Ascending aorta (tissue), 2 donors: ENCODE measurements at places on chromosomes 7 and 10.

DNA sequence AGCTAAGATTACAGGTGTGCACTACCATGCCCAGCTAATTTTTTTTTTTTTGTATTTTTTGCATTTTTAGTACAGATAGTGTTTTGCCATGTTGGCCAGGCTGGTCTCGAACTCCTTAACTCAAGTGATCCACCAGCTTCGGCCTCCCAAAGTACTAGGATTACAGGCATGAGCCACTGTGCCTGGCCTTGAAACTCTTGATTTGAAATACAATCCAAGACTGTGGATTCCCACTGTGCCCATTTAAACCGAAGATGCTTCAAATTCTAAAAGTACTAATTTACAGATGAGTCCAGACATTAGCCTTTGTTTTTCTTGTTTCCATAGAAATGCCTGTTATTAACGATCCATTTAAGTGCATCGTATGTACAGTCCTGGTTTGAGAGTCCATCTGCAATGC is 130.9 kb downstream of the CACNA2D1 start:
- H3K4me3 ChIP-seq: no peak overlapping the region
- H3K36me3 ChIP-seq: no peaks in the 10 kb centered on the region
- no peaks in the 10 kb centered on the region for H3K27me3 ChIP-seq
- no peak overlapping the region for H3K27ac ChIP-seq
- no peaks in the 10 kb centered on the region for H3K4me1 ChIP-seq

GRCh38 chr7:140889645-140890044 is 35.1 kb downstream of the BRAF start:
- no peaks in the 10 kb centered on the region for H3K36me3 ChIP-seq
- no peak overlapping the region for H3K27ac ChIP-seq
- H3K4me1 ChIP-seq: no peaks in the 10 kb centered on the region
- DNase-seq: no peak
- no peak overlapping the region for H3K4me3 ChIP-seq
- H3K27me3 ChIP-seq: no peaks in the 10 kb centered on the region

DNA sequence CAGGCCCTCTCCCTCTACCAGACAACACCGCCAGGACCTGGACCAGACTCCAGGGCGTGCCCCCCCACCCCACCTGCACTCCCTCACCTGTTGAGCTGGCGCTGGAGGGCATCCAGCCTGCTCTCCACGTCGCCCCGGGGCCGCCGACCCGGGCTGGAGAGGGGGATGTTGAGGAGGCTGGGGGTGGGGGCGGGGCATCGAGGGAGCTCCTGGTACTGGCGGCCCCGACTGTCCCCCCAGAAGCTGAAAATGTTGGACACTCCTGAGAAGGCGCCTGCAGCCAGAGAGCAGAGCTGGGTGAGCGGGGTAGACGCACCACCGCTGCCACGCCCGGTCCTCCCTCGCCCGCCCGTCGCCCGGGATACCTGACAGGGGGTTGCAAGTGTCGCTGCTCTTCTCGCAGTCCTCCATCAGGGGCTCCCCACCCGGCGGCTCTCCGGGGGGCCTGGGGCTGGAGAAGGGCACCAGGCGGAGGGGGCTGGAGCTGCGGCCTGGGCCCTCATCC is 30.8 kb downstream of the KCNH2 start:
- no peaks in the 10 kb centered on the region for H3K4me1 ChIP-seq
- H3K27ac ChIP-seq: no peak overlapping the region
- peaks cover 3% of the 10 kb centered on the region for H3K27me3 ChIP-seq

DNA sequence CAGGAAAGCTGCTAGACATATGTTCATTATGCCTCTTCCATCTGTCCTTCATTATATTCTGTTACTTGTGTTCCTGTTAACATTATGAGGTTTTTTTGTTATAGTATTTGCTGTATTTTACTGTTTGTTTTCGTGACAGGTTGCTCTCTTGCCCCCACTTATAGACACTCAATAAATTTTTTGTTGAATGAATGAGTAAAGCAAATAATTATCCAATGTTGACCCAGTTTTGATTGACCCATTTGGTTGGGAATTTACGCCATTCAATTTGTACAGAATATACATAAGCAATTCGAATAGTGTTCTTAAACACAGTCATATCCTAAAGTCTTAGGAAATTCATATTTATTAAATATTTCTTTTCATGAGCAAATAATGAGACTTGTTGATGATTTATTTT is 11.8 kb downstream of the CCSER2 start:
- DNase-seq: no peak
- no peak overlapping the region for H3K4me3 ChIP-seq
- H3K27me3 ChIP-seq: no peaks in the 10 kb centered on the region
- H3K36me3 ChIP-seq: no peaks in the 10 kb centered on the region
- H3K27ac ChIP-seq: no peak overlapping the region

DNA sequence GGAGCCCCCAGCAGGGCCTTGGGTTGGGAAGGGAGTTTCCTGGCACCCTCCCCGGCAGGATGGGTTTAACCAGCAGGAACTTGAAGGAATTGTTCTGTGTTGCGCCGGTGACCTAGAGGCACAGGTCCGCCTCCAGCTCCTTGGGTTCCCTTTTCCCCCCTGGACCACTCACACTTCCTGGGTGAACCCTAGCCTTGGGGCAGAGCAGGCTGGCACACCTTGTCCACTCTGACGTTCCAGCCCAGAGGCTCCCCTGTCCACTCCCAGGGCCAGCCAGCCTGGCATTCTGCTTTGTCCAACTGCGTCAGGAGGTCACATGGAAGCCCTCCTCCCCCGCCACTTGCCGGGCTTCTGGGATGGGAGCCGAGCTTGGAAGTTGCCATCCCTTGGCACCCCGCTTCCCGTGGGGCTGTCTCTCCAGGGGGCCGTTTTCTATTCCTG is 25.8 kb downstream of the TMEM120A start:
- H3K4me1 ChIP-seq: peaks cover 32% of the 10 kb centered on the region
- H3K36me3 ChIP-seq: peaks cover 4% of the 10 kb centered on the region
- peak overlapping the region; percentile 92 for H3K27ac ChIP-seq
- no peak for DNase-seq
- H3K27me3 ChIP-seq: no peaks in the 10 kb centered on the region
- no peak overlapping the region for H3K4me3 ChIP-seq

DNA sequence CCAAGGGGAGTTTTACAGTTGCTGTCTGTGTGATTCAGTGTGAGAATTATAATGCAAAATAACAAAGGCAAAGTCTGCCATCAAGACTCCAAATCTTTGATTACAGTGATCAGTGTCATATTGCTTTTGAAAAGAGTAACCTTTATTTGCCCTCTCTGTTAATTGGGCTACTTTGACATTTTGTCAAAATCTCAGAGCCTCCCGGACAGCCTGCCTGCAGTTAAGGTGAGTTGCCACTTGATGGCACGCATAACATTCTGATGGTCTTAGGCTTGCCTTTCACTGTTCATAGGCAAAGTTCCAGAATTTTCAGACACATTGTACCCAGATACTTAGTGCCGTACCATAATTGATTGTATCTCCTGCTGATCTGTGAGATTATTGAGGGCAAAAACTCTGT is 253.5 kb downstream of the ABCA13 start:
- no peak overlapping the region for H3K4me3 ChIP-seq
- H3K27ac ChIP-seq: no peak overlapping the region
- no peaks in the 10 kb centered on the region for H3K4me1 ChIP-seq
- DNase-seq: no peak
- no peaks in the 10 kb centered on the region for H3K36me3 ChIP-seq
- H3K27me3 ChIP-seq: no peaks in the 10 kb centered on the region

DNA sequence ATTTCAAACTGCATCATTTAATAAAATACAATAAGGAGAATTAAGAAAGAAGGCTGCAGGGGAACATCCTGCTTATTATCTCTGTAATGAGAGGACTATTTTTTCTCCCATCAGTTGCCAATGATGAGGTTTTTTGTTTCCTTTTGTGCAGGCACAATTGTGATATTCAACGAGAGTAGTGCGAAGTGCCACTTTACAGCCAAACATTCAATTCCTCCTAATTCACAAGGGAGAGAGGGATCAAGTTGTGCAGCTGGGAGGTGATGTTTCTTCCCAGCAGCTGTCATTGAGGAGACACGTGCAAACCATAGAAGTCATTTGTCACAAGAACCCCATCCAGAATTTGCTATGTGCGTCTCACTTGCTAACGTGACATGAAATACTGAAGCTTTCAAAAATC is 81.6 kb upstream of the ICA1 start:
- H3K27ac ChIP-seq: no peak overlapping the region
- H3K4me1 ChIP-seq: no peaks in the 10 kb centered on the region
- no peaks in the 10 kb centered on the region for H3K27me3 ChIP-seq
- DNase-seq: no peak
- no peaks in the 10 kb centered on the region for H3K36me3 ChIP-seq

- no peak overlapping the region for H3K27ac ChIP-seq
- H3K4me3 ChIP-seq: peak overlapping the region; percentile 41
- H3K36me3 ChIP-seq: no peaks in the 10 kb centered on the region
- peaks cover 27% of the 10 kb centered on the region for H3K4me1 ChIP-seq
- DNase-seq: no peak
These were observed 79.9 kb upstream of the EN2 start for GRCh38 chr7:155377838-155378579.

DNA sequence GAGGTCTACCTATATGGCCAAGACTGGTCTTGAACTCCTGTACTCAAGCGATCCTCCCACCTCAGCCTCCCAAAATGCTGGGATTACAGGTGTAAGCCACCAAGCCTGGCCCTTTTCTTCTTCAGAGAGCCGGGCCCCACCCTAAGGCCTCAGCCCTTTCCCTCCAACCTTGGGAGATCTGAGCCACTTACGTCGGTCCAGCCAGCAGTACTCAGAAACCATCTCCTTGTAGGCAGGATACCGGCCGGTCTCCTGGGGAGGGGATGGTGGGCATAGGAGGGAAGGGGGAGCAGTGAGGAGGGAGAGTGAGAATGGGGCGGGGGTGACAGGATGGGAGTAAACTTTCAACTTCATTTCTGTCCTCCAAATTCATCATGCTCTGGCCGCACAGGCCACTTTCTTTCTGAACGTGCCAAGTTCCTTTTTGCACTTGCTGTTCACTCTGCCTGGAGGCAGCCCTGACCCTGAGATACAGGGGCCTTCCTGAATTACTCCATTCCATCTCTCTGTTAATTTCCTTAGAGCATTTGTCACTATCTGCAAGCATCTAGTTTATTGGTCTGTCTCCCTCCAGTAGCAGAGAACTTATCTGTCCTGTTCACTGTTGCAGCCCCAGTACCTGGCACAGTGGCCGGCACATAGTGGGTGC is 10.4 kb downstream of the PDZD7 start:
- H3K4me1 ChIP-seq: peaks cover 7% of the 10 kb centered on the region
- no peak overlapping the region for H3K27ac ChIP-seq
- H3K4me3 ChIP-seq: no peak overlapping the region
- H3K36me3 ChIP-seq: no peaks in the 10 kb centered on the region

DNA sequence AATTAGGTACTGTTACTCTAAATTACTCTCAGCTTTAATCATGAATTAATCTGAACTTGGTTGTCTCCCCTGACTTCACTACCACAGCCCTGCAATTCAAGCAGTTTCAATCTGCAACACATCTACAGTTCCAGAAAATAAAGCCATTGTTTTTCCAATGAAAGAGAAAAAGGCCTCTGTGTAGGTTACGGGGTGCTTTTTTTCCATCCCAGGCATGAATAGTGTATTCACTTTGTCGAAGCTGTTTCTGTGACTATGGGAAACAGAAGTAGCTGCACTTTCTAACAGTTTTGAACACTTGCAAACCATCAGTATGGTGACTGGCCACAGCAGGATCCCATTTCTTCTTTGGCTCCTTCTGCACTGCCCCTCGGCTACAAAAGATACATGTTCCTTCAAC is 460.2 kb downstream of the GRM8 start:
- no peaks in the 10 kb centered on the region for H3K4me1 ChIP-seq
- no peak for DNase-seq
- H3K27me3 ChIP-seq: no peaks in the 10 kb centered on the region
- no peak overlapping the region for H3K4me3 ChIP-seq
- no peak overlapping the region for H3K27ac ChIP-seq

- no peaks in the 10 kb centered on the region for H3K36me3 ChIP-seq
- H3K4me3 ChIP-seq: no peak overlapping the region
- DNase-seq: no peak
- H3K27me3 ChIP-seq: no peaks in the 10 kb centered on the region
- H3K27ac ChIP-seq: no peak overlapping the region
These were observed 282.5 kb upstream of the TEX47 start for GRCh38 chr7:89077992-89078391.

DNA sequence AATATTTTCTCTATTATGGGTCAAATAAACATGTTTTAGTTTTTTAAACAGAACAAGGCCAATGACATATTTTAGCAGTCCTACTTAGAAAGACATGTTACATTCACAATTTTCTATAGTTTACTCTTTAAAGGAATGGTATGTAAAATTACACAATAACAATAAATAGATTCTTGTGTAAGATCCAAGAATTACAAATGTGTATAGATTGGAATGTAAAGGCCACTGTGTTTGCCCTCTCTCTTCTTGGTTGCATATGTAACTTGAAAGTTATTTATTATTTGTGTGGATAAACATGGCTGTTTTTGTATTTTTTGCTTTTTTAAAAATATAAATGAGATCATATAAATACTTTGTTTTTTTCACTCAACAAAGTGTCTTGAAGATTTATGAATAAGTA is 979.3 kb upstream of the CELF2 start:
- no peak overlapping the region for H3K4me3 ChIP-seq
- no peak overlapping the region for H3K27ac ChIP-seq
- no peaks in the 10 kb centered on the region for H3K4me1 ChIP-seq
- H3K36me3 ChIP-seq: no peaks in the 10 kb centered on the region
- DNase-seq: no peak

- no peak overlapping the region for H3K4me3 ChIP-seq
- H3K27ac ChIP-seq: no peak overlapping the region
- no peak for DNase-seq
- H3K36me3 ChIP-seq: no peaks in the 10 kb centered on the region
These were observed 164.4 kb downstream of the ZNF365 start for GRCh38 chr10:62538606-62539005.

DNA sequence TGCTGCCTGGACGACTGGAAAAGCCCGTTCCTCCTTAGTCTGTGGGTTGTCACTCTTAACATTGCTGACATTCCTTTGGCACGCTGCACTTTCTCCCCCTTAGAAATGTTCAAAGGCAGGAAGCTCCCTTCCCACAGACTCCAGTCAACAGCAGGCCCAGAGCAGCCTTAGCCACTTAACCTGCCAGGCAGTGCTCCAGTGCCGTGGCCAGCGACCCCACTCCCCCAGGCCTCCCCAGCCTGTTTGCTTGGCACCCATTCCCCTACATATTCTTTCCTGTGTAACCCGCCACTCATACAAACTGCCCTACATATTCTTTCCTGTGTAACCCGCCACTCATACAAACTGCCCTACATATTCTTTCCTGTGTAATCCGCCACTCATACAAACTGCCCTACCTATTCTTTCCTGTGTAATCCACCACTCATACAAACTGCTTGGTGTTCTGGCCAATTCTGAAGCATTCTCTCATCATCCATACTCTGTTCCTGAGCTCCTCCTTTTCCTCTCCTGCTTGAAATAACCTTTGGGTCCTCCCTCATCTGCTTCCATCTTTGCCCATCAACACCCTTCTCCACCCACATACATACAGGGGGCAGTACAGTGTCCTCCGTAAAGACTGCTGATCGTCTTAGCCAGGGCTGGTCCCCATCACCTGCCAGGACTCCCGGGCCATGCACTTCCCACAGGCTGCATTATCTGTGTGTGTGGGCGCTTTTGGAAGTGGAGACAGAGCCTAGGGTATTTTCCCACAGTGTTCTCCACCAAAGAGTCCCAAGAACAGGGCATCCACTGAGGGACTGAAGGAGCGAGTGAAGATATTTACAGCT is 57.3 kb downstream of the ADARB2 start:
- H3K36me3 ChIP-seq: no peaks in the 10 kb centered on the region
- H3K4me3 ChIP-seq: no peak overlapping the region
- no peak for DNase-seq
- no peaks in the 10 kb centered on the region for H3K27me3 ChIP-seq
